ENCODE measurements at places on chromosomes 7 and 10.
A peak's percentile ranks its signal among the peaks of the same experiment; 100 is the strongest.

GRCh38 chr10:111475720-111476119 is 398.9 kb downstream of the ADRA2A start:
- no peak for DNase-seq

DNA sequence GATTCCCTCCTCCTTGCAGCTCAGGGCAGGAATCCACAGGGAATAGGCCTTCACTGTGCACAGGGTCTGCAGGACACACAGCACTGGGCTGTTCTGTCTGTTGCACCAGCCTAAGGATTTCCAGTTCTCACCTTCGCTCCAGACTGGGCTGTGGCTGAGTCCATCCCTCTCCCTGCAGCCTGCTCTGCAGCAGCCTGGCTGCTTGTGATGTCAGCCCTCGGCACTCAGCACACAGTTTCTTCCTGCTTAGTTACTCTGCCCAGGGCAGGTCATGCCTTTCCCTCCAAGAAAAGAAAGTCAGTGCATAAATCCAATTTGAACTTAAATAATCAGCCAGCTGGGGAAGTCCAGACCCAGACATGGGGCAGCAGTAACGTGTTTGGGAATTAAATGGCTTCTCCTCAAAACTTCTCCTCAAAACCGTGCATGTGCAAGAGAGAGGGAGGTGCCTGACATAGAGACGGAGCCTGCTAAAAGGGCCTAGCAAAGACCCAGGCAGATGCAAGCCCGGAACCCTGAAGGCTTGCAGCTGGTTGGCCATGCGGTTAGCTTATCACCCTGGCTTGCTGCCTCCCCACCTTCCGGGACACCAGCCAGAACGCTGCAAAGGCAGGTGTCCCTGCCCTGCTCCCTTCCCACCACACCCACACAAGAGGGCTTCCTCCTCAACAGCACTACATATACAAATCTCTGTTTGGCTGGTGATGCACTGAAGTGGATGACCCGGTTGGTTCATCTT is 10.9 kb upstream of the GDF2 start:
- DNase-seq, result peak; percentile 53

DNA sequence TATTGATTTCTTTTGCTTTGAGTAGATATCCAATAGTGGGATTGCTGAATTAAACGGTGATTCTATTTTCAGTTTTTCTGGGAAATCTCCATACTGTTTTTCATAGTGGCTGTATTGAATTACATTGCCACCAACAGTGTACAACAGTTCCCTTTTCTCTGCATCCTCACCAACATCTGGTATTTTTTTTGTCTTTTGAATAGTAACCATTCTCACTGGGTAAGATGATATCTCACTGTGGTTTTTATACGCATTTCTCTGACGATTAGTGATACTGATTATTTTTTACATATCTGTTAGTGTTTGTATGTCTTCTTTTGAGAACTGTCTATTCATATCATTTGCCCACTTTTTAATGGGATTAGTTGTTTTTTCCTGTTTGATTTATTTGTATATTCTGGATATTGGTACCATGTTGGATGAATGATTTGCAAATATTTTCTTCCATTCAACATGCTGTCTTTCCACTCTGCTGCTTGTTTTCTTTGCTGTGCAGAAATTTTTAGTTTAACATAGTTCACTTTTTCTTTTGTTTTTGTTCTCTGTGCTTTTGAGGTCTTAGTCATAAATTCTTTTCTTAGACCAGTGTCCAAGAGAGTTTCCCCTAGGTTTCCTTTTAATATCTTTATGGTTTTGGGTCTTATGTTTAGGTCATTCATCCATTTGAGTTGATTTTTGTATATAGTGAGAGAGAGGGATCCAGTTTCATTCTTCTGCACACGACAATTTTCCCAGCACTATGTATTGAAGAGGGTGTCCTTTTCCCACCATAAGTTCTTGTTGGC is 584.7 kb downstream of the PHTF2 start:
- DNase-seq, result no peak

GRCh38 chr10:88744002-88744401 is 15.8 kb upstream of the LIPN start:
- DNase-seq, result no peak

GRCh38 chr10:77798940-77799339 is 127.6 kb downstream of the DLG5 start:
- DNase-seq, result no peak

GRCh38 chr7:38179776-38180226 is 1.8 kb downstream of the STARD3NL start:
- no peak for DNase-seq

DNA sequence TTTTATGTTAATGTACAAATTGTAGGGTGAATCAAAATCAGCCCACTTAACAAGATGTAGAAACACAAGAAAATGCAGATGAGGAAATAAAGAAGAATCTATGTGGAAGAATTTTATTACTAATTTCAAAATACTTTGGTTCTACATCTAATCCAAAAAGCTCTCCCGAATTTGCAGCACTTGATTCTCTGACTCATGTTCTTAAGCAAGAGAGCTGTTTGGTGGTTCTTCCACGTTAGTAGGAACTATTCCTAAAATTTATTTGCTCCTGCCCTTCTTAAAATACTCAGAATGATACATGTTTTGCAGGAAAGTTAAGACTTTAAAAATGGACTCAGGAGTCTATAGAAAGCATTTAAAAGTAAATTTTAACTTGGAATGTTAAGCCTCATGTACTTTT is 91.8 kb downstream of the ZMYND11 start:
- DNase-seq, result no peak

GRCh38 chr7:20299647-20300312 is 30.9 kb upstream of the ITGB8 start:
- no peak for DNase-seq

DNA sequence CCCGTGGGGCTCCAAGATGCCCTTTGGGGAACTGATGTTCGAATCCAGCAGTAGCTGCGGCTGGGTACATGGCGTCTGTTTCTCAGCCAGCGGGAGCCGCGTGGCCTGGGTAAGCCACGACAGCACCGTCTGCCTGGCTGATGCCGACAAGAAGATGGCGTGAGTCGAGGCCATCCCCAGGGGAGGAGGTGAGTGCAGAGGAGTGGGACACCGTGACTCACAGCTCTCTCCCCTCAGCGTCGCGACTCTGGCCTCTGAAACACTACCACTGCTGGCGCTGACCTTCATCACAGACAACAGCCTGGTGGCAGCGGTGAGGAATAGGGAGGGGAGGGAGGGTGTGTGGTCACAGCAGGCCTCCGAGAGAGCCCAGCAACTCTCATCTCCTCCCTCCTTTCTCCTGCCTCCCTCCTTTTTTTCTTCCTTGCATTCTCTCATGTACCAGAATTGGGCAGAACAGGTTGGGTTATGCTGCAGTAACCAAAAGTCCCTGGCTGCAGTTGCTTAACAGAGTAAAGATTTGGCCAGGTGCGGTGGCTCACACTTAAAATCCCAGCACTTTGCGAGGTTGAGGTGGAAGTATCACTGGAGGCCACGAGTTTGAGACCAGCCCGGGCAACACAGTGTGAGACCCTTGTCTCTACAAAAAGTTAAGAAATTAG is 16.5 kb downstream of the ARPC1B start:
- no peak for DNase-seq

DNA sequence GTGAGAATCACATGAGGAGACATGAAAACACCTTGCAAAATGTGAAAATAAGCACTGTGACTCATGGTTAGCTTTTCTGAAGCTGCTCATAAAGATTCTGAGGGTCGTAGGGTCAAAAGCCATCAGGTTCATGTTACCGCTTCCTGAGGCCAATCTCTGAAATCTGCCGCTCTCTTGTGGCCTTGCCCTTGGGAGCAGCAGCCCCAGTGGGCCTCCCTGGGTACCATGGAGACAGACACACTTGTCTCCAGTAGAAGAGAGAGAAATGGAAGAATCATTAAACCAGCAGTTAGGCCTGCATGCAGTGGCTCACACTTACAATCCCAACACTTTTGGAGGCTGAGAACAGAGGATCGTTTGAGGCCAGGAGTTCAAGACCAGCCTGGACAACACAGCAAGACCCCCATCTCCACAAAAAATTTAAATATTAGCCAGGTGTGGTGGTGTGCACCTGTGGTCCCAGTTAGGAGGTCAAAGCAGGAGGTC is 42.8 kb downstream of the NIPSNAP2 start:
- DNase-seq, result no peak

- peak; percentile 29 for DNase-seq
These were observed 170.7 kb downstream of the HDAC9 start for GRCh38 chr7:18666107-18666728.

DNA sequence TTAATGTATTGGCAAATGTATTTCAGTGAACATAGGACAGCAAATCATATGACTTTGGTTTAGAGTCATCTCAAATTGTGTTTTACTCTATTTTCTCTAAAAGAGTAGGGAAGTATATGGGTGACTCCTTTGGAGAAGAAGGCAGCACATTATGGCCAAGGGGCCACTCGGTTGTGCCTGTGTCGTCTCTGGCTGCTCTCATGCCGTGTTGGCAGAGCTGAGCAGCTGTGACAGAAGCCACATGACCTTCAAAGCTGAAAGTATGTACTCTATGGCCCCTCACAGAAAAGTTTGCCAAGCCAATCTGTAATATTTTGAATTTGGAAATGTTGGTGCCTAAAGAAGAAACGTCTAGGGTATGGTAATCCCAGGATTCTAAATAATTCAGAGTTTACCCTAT is 47.5 kb downstream of the TASOR2 start:
- DNase-seq, result no peak

- no peak for DNase-seq
These were observed 7.2 kb downstream of the VAX1 start for GRCh38 chr10:117130862-117131375.

- no peak for DNase-seq
These were observed 557.0 kb upstream of the IGFBP3 start for GRCh38 chr7:46478046-46478445.

GRCh38 chr10:44824607-44825006 is 86.5 kb upstream of the TMEM72 start:
- no peak for DNase-seq

GRCh38 chr7:18210377-18210776 is 182.7 kb upstream of the PRPS1L1 start:
- DNase-seq, result no peak

DNA sequence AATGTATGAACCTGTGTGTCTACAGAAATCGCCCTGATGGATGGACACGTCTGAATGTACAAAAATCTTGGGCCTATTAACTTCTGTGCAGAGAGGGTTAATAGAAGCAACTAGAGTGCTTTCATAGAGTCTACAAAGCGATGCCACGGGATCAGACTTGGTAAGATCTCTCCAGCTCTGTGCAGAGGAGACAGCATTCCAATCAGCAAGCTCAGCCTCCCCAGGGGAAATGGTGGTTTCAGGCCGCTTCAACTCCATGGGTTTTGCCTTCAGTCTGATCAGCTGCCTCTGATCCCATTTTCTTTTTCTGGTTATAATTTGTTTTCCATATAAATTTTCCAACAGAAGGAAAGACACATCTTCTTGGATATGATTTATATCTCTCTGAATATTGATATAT is 35.1 kb upstream of the COBL start:
- no peak for DNase-seq

GRCh38 chr7:139739863-139740597 is 37.8 kb downstream of the HIPK2 start:
- no peak for DNase-seq

DNA sequence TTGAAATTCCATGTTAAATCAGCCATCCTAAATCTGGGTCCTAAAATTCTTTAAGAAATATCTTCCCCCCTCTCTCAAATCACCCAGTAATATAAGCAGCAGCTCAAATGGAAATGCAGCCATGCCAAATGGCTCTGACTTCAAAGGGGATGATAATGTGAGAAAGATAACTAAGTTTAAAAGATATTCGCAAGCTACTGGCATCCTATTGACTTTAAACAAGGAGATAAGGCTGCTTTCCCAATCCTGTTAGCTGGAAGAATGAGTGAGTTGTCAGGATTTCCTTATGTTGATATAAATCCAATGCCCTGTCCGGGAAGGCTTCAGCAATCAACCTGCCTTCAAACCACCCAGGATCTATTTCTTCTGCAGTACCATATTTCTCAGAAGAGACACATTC is 172.0 kb downstream of the FANK1 start:
- DNase-seq, result no peak

- no peak for DNase-seq
These were observed 2.0 kb downstream of the LDB3 start for GRCh38 chr10:86670290-86670811.

- DNase-seq, result peak; percentile 55
These were observed 110.7 kb downstream of the RALA start for GRCh38 chr7:39733881-39734632.

DNA sequence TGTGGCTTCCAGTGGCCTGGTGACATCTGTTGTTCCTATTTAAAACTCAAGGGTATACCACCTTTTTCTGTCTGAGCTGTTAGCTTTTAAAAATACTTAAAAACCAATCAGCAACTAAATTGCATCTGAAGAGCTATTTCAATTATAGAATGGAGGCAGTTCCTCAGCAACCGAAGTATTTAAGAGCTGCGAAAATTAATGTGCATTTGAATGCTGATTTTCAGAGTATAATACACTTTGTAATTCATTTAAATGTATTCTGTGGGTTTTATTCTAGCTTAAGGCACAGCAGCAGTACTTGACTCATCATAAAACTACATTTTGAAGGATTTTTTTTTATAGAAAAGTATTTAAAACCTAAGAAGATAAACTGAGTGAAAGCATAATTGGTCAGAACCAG is 404.9 kb upstream of the PRKCQ start:
- no peak for DNase-seq

DNA sequence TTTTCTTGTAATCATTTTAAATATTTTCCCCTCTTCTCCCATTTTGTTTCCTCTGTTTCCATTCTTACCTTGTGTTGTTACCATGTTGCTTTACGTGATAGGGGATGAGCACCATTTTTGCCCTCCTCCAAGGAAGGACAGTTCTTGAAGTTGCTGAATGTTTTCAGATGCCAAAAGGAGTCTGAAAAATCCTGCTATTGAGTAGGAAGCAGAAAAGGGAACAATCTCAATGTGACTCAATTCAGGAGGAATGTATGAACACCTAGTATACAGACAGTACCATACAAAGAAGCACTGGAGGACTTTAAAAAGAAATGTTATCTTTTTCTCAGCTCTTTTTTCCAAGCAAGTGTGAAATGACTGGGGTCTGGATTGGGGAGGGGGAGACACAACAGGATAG is 5.1 kb upstream of the NAMPT start:
- DNase-seq, result no peak

DNA sequence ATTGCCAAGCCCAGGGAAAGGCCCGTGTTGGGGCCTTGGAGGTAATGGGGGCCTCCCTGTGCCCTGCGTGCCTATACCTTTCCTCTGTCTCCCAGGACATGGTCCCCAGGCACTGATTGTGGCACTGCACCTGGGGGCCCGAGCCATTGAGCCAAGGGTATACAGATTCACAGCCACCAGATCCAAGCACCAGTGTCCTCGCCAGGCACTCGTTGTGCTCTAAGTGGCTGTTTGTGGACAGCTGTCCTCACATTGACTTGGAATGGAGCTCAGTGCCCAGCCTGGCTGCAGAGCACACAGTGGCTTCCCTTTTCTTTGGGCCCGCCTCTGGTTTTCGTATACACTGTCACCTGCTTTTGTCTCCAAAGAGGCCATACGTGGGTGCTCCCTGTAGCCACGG is 72.0 kb upstream of the BTBD16 start:
- DNase-seq, result no peak
